Stimulated activated CD4-positive, alpha-beta T cell treated with anti-CD3 and anti-CD28 coated beads, Interleukin-12 subunit alpha, Interleukin-12 subunit beta, amount 100 ng/mL, for 24 hours (primary cell): ENCODE measurements at places on chromosomes 1 and 21.

DNA sequence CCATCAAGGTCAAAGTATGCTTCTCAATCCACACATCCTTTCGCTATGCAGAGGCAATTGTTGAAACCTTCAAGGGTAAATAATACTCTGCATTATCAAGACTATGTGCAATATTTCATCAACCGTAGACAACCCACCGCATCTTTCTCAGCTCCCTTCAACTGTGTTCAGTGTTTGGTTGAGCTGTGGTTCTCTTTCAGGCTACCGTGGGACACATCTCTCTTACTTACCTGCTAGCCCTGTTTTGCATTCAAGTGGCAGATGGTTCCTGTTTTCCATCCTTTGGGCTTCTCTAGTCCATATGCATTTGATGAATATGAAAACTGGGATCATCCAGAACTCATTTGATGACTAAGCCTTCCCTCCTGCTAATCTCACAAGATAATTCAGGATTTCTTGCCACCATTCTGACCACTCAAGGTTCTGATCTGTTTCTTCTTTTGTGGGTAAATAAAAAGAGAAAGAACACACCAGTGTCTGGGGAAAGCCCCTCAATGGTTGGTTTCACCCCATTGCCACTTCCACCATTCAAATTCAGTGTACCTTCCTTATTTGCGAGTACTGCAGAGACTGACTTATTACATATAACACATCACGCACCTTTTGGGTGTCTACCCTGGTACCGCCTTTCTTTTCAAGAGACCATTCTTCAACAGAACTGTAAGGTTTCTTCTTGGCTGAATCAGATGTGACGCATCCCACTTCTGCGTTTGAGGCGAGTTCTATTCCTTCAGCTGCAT, 61.7 kb downstream of the BACE2 start:
- DNase-seq, result no peak

DNA sequence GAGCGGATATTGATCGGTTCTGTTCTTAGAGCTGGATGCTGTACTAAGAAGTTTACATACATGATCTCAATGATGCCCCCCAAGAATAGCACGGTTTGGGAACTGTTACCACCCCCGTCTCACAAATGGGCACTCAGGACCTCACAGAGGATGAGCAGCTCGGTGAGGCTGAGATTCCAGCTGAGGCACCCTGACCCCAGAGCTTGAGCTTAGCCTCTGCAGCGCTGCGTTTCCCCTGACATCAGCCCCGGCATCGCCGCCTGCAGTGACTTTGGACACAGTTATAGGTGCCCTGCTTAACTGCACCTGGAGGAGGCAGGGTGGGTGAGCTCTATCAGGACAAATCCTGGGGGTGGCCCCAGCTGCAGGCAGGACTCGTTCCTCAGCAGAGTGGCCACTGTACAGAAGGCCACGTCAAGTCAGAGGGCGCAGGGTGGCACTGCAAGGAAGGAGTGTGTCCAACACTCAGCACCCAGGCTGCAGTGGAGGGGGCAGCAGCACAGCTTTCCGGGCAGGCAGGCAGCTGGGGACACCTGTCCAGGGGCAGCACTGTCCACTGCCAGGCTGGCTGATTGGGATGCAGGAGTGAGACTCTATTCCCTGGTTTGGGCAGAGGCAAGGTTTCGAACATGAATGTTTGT, 65.8 kb upstream of the ABCG1 start:
- DNase-seq, result no peak

DNA sequence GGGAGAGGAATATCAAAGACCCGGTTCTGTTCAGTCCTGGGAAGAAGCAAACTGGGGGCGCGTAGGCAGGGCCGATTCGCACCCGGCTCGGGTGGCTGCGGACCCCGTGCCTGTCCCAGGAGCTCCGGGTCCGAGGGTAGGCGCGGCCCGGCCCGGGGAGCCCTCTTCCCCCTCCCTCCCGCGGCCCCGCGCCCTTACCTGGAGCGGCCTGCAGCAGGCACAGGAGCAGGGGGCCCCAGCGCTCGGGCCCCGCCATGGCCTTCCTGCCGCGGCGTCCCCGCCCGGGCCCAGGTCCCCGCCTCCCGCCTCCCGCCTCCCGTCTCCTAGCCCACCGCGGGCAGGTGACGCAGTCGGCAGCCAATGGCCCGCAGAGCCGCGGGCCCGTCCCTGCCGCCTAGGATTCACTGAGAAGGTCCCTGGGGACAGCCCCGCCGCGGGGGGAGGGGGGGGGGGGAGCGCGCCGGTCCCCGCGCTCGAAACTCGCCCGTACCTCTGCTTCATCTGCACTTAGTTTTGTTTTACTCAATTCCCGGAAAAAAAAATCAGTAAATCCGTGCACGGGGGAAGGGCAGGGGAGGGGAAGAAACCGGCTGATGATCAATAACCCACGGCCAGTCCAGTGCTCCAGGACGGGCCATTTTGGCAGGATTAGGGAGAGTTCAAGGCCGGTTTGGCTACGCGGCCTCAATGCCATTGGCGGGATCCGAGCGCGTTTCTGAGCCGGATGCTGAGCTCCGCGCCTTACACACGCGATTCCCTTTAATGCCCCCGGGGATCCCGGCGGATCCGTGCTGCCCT, at the start of gene IFNLR1:
Gene IFNLR1, minus strand, starts transcription at position 297 of the 798 bp plus-strand sequence. Its CDS starts 41 bp downstream, at position 256.
- DNase-seq, result peak; percentile 77

DNA sequence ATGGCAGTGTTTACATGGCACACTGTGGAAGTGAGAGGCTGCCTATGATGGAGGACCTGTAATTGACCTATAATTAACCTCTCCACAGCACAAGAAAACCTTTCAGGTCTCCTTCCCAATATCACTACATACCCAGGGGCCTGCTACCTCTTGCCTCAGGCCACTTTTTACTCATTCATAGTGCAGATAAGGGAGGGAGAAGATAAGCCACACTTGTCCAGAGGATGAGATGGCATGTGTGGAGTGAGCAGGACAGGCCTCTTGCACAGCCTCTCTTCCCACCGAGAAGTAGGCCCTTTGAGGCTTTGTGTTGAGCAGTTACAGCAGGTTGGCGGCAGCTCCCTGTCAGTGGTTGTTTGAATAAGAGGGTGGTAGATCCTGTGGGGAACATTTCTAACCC, 31.1 kb upstream of the IKBKE start:
- DNase-seq, result no peak

DNA sequence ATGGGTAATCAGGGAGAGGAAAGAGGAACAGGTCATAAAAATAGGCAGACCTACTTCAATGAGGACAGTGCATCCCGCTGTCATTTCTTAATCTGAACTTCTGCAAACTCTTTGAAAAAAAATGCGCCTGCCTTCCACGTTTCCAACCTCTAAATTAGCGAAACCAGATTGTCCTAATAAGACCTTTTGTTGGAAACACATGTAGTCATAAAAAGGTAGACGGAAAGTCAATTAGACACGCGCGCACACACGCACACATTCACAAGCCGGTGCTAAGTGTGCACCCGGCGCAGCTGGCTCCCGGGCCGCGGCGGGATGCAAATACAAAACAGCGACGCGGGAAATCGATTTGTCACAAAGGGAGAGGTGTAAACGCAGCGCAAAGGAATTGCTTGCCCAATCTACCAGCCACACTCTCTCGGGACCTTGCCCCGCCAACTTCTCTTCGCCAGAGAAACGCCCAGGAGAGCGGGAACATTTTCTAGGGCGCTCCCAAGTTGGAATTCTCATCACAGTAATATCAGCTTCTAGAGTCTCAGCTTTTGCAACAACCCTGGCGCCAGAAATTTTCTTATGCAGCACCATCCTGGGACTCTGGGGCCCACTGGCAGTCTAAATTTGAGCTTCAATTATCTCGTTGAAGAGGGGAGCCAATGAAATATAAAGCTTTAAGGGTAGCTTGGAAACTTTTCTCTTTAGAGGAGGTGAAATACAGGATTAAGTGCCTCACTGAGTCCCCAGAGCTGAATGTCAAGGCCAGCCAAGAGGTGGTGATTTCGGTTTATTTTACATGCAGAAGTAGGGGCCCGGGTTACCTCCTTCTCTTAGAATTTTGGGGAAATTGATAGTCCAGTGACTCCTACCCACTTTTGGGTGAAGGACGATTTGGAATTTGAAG, 4.5 kb downstream of the PRRX1 start:
- DNase-seq, result no peak

DNA sequence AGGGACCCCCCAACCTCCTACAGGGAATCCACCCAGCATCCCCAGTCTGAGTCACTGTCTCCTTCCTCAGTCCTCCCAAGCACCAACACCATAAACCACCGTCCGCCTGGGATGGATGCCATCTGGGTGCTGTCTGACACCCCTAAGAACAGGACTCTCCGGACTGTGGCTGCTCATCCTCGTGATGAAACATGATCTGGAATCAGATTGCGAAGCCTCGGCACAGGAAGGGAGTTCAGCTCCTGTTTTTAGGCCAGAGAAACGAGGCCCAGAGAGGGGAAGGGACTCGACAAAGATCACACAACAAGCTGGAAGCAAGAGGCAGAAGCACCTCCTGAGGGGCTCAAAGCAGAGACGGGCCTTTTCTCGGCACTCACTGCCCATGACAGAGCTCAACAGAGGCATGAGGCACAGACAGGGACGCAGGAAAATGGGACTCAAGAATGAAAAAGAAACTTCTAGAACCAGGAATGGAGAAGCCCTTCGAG, 8.4 kb downstream of the KCNN3 start:
- DNase-seq, result no peak

GRCh38 chr1:203346060-203346768, 4.7 kb downstream of the FMOD start:
- DNase-seq, result no peak

DNA sequence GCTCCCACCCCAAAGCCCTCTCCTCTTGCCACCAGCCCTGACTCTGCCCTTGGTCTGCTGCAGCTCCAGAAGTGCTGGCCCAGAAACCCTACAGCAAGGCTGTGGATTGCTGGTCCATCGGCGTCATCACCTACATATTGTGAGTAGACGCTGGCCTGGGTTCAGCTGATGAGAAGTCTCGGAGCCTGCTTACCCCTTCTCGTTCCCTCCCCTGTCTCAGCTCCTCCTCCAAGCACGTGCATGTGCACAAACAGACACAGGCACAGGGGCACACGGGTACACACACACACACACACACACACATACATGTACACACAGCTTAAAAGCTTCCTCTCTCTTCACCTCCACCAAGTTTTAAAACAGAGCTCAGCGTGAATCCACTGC, 24.3 kb downstream of the CAMK1G start:
- no peak for DNase-seq

DNA sequence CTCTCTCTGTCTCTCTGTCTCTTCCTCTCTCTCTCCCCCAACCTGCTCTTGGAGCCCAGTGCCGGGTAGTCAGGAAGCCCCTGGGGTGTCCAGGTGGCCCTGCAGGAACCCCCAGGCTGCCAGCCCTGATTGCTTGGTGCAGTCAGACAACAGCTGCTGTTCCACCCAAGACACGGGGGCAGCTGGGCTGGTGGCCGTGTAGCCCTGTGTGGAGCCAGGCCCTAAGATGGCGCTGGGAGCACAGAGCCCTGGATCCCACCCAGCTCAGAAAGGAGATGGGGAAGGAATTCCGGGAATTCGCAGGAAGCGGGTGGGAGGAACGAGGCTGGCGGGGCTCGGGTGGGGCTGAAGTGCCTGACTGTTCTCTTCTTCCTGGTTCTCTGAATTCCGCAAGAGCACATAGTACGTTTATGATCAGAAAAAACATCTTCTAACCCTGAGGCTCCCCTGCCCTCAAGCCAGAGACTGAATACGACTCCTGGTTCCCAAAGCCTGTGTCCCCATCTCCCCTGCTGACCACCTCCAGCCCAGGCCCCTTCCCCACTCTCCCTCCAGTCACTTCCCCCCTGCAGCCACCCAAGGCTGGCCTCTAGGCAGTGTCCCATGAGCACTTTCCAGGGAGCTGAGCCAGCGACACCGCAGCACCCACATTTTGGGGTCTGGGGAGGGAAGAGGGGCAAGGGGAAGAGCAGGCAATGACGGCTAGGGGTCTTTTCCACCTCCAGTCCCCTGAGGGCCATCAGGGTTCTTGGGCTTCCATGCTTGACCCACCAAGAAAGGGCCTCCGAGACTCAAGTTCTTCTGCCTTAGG, 55.0 kb downstream of the WNT9A start:
- DNase-seq, result no peak

- DNase-seq, result no peak
Measured at GRCh38 chr1:23597635-23598388, 38.5 kb upstream of the ID3 start.

- no peak for DNase-seq
Measured at GRCh38 chr1:49199564-49199963, 422.9 kb upstream of the BEND5 start.

- no peak for DNase-seq
Measured at GRCh38 chr21:43942201-43942600, 69.9 kb upstream of the TRAPPC10 start.

DNA sequence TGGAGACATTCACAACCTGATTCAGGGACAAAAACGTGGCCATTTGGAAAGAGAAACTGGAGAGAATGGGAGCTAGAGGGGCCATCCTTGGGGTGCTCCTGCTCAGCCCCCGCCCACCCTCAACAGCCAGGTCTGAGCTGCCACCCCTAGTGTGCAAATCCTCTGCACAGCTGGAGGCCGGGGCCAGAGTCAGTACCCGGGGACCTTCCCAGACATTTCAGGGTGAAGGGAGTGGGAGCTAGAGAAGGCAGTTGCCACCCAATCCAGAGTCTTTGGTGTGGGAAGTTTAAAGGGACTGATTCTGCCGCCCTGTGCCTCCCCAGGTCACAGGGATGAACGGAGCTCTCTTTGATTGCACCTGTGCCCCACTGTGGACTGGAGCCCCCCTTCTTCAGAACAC, 397.4 kb downstream of the MATN1 start:
- DNase-seq, result no peak

DNA sequence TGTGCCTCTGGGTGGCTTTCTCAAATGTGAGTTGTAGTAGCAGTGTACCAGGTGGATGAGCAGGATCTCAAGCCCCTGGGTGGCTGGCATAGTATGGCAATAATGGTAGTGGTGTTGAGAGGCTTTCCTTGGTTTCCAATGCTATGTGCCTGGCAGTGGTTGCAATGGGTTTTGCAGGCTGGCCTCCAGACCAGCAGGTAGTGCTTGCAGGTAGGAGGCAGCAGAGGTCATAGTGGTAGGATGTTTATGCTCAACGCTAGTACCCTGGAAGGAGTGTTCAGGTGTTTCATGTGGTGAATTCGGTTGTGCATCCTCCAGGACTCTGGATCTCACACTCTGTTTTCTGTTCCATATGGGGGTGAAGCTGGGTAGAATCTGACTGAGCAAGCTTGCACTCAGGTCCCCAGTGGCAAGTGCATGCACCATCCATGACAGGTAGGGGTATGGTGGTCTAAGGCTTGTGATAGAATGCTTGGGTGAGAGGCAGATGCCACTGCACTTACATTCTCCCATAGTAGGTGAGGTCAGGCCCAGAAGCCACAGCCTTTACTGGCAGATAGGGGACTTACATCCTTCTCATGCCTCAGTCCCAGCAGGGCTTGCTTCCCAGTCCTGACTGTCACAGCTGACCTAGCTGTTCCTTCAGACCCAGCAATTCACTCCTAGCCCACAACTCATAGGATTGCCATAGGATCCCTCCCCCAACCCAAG, 410.5 kb upstream of the LRRC7 start:
- no peak for DNase-seq

- DNase-seq, result no peak
Measured at GRCh38 chr1:244962130-244962529, 97.8 kb upstream of the HNRNPU start.
